ENCODE measurements at places on chromosomes 7 and 10. TPM values are rescaled to one million over a fixed set of nuclear protein-coding genes. Genes with fewer than 3 reads are reported as not detected.
A peak's percentile ranks its signal among the peaks of the same experiment; 100 is the strongest.

Gene RINT1
- 21.0 TPM for total RNA-seq

GRCh38 chr7:151204383-151205032 lies 5.8 kb downstream of the H2BK1 start:
- no peak overlapping the region for H3K4me3 ChIP-seq
- no peaks in the 10 kb centered on the region for H3K36me3 ChIP-seq
- DNase-seq: no peak
- peaks cover 6% of the 10 kb centered on the region for H3K27me3 ChIP-seq
- H3K27ac ChIP-seq: no peak overlapping the region
- peaks cover 2% of the 10 kb centered on the region for H3K4me1 ChIP-seq

DNA sequence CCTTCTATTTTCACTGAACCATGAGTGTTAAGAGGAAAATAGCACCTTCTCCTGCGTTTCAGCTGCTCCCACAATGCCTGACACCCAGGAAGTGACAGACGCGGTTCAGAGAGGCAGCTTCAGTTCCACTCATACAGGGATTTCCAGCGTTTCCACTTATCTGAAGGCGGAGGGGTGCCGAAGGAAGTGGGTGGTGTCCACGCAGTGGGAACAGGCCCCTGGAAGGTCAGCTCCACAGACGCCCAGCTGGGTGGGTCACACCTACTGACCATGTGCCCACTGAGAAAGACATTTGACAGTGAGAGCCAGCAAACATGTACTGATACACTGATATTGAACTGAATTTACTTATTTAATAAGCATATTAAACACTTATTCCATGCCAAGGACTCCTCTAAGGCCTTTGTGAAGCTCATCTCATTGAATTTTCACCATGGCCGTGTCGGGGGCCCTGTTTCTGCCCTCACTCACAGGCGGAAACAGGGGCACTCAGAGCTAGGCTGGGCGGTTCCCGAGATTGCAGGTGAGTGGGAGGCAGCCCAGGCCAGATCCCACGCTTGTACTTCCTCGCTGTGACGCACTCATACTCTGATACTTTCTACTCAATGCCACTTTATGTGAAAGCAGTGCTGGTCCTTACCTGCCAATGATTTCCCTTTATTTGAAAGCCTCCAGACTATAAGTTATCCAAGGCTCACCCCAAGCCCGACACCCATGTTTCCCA lies 96.8 kb downstream of the TCERG1L start:
- H3K27ac ChIP-seq: no peak overlapping the region
- no peaks in the 10 kb centered on the region for H3K36me3 ChIP-seq
- peak; percentile 32 for DNase-seq
- H3K4me3 ChIP-seq: no peak overlapping the region

DNA sequence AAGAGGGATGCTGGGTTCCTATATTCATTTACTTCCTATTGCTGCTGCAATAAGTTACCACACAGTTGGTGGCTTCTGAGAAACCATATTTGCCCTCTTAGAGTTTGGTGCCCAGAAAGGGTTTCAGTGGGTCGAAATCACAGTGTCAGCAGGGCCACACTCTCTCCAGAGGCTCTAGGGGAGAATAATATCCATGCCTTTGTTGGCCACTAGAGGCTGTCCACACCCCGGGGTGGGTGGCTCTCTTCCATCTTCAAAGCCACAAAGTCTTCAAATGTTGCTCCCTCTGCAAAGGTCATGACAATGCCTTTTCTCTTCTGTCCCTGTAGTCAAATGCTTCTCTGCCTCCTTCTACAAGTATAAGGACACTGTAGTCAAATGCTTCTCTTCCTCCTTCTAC lies 989.4 kb downstream of the CCSER2 start:
- H3K4me3 ChIP-seq: no peak overlapping the region
- H3K4me1 ChIP-seq: peaks cover 4% of the 10 kb centered on the region
- no peak overlapping the region for H3K27ac ChIP-seq

DNA sequence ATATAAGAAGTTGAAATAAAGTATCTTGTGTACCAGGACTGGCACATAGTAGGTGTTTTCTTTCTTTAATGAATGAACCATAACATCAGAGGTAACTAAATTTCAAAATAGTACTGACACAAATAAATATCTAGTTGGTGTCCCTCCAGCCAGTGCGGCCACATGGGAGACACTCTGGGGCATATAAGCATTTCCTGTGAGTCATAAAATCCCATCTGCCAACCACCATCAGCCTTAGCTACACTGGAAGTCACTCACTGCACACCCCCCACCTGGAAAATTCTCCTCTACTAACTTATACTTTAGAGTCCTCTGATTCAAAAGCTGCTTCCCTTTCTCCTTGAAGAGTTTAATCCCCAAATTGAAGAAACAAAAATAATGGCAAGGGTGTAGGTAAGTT lies 32.5 kb downstream of the DYDC1 start:
- DNase-seq: no peak
- H3K36me3 ChIP-seq: no peaks in the 10 kb centered on the region
- H3K4me3 ChIP-seq: no peak overlapping the region
- H3K4me1 ChIP-seq: no peaks in the 10 kb centered on the region

GRCh38 chr10:133257489-133258065 lies 19.1 kb downstream of the ADAM8 start:
- H3K36me3 ChIP-seq: no peaks in the 10 kb centered on the region
- H3K4me3 ChIP-seq: no peak overlapping the region
- DNase-seq: peak; percentile 84
- H3K27ac ChIP-seq: no peak overlapping the region
- H3K4me1 ChIP-seq: peaks cover 3% of the 10 kb centered on the region
- peaks cover 5% of the 10 kb centered on the region for H3K27me3 ChIP-seq

- DNase-seq: no peak
- H3K4me3 ChIP-seq: no peak overlapping the region
These were observed 152.9 kb downstream of the ARID5B start for GRCh38 chr10:62054408-62054807.

DNA sequence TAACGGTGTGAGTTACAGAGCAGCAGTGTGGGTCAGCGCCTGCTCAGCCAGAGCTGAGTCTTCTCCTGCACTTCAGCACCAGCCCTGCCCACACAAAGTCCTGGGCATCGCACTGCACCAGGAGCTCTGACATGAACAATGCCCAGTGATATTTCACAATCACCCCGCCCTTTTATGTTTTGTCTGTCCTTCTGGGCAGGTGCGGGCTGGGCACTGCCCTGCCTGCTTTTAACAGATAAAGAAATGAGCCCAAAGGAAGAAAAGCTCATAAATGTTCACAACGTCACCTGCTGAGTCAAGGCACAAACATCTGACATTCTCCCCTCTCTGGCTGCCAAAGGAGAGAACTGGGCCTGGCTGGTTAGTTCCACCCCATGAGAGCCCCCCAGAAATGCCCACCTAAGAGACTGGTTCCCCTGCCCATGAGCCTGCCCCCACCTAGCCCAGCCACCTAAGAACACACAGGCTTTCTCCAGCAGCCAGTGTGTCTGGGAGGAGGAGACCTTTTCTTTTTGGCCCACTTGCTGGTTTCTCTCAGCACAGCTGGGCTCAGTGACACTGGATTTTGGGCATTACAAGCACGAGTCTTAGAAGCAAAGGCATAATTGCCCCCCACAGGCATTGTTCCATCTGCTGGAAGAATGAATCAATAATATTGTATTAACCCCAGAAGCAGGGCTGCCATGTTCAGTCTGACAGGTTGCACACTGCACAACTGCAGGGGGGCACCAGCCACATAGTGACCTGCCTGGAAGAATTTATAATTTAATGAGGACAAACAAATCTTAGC lies 22.3 kb downstream of the CALML3 start:
- H3K27me3 ChIP-seq: no peaks in the 10 kb centered on the region
- H3K27ac ChIP-seq: no peak overlapping the region
- H3K4me3 ChIP-seq: no peak overlapping the region
- no peaks in the 10 kb centered on the region for H3K36me3 ChIP-seq
- DNase-seq: peak; percentile 23
